Stimulated activated CD8-positive, alpha-beta memory T cell treated with anti-CD3 and anti-CD28 coated beads, Interleukin-7, amount 100 ng/mL, for 1 hour (primary cell): ENCODE measurements at places on chromosomes 12 and 14.

DNA sequence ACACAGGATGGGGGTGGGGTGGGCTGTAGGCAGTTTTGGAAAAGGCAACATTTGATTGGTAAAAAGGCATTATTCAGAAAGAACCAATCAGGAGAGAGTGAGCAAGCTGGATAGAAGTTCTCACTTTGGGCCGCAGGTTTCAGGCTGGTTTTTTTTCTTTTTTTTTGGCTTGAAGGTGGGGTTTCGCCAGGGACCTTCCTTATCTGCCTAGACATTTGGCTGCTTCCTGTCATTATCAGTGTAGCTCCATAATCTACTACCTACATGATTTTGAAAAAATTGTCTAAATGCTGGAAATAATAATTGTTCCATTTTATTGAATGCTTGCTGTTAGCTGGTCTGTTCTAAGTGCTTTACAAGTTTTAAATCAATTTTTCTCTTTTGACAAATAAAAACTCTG, 649.0 kb downstream of the TMTC2 start:
- DNase-seq: no peak

GRCh38 chr12:113910751-113911272, 55.3 kb downstream of the RBM19 start:
- no peak for DNase-seq

GRCh38 chr14:60648934-60649874, at the start of gene SIX1:
Gene SIX1, minus strand, starts transcription at chr14:60649477. Its CDS starts 288 bp downstream, at chr14:60649189.
- no peak for DNase-seq

- no peak for DNase-seq
These were observed 825.7 kb downstream of the AACS start for GRCh38 chr12:125890971-125891370.

- DNase-seq: no peak
These were observed 55.7 kb downstream of the METTL25 start for GRCh38 chr12:82414044-82414443.

DNA sequence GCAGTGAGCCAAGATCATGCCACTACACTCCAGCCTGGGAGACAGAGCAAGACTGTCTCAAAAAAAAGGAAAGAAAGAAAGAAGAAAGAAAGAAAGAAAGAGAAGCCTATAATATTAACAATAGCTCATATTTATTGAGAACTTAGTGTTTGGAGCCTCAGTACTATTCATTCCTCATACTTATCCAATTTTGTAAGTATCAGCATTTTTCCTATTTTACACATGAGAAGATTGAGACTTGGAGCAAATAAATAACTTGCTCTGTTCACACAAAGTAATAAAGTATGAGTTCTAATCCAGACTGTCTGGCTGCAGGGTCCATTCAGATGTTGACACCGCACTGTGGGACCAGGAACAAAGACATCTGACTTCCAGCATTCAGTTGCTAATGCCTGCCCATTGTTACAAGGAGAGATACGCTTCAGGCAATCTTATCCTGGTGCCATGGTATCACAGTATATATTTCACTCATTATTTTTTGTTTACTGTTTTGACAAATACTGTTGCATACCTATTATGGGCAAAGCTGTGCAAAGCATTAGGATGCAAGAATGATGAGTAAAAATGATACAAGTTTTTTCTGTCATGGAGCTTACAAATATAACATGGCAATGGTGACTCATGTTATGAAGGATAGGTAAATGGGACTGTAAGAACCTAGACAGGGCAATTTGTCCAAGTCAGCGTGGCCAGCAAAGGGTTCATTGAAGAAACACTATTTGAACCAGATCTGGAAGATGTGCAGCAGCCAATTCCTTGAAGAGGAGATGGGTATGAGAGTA, 21.4 kb upstream of the TMTC2 start:
- no peak for DNase-seq

GRCh38 chr12:111438481-111438880, 32.8 kb downstream of the SH2B3 start:
- peak; percentile 43 for DNase-seq

DNA sequence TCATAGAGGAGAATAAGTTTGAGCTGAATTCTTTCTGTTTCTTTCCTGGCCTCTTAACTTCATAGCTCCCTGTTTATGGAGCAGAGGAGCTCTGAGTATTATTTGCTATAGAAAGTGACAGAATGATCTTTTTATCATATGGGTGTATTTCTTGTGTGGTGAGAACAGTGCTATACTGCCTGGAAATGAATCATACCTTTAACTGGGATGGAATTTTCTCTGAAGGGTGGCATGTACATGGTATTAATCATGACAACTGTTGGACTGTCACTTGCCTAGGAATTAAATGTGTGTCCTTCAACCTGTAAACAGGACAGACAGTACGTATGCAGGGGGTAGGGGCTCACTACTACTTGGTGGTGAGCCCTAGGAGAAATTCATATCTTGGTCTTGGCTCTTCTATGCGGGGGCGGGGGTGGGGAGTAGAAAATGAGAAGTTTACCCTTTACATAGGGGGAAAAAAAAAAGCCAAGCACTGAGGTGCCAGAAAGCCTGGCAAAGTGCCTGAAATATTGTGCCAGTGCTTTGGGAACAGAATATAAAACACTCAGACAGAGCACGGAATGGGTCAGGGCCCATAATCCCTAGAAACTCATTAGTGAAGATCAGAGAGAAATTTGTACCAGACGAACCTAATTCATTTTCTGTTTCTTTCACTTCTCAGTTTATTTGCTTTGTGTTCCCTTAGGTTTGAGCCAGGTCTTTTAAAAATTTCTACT, 33.8 kb downstream of the ARMH4 start:
- DNase-seq: no peak
